MV-4-11 (cell line): ENCODE measurements at places on chromosomes 5 and 9.
A peak's percentile ranks its signal among the peaks of the same experiment; 100 is the strongest.

DNA sequence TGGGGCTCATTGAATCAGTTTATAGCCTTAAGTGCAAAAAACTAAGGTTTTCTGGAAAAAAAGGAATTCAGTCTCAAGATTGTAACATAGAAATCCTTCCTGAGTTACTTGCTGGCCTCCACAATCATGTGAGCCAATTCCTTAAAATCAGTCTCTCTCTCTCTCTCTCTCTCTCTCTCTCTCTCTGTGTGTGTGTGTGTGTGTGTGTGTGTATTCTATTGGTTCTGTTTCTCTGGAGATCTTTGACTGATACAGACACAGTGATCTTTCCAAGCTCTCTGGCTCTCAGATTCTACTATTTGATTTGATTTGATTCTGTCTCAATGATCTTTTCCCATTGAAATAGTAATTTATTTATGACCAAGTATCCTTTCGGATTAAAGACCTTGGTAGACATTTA lies 74.6 kb downstream of the CFAP95 start:
- no peak for DNase-seq

GRCh38 chr5:81774374-81774773 lies 23.5 kb upstream of the SSBP2 start:
- DNase-seq, result no peak

- no peak for DNase-seq
These were observed 811.0 kb downstream of the NR2F1-AS1 start for GRCh38 chr5:92769978-92770377.

DNA sequence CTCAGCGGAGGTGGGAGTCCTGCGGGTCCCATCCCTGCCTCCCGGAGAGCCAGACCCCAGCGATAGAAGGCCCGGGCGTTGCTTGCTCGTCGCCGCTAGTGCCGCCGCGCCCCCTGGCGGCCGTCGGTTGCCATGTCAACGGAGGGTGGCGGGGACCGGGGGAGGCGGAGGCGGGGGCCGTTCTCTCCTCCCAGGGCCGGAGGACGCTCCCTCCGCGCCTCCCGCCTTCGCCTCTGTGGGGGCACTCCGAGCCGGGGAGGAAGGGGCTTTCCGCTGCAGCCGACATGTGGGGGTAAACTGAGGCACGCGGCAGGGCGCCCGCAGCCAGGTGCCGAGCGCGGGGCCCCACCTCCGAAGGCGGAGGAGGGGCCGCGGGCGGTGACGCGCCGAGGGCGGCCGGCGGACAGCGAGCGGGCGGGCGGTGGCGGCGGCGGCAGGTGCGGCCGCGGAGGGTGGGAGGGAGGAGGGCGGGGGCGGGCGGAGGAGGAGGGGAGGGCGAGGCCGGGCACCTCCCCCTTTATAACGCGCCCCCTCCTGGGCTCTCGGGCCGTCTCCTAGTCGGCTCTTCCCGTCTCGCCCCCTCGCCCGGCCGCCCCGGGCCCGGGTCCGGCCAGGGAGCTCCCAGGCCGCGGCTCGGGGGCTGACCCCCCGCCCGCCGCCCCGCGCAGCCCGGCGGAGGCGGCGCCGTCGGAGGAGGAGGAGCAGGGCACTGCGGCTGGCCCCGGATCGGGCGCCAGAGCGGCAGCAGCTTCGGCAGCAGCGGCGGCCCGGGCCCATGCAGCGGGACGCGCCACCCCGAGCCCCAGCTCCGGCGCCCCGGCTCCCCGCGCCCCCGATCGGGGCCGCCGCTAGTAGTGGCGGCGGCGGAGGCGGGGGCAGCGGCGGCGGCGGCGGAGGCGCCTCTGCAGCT lies 556 bp upstream of the CDK9 start:
- DNase-seq, result peak; percentile 63

DNA sequence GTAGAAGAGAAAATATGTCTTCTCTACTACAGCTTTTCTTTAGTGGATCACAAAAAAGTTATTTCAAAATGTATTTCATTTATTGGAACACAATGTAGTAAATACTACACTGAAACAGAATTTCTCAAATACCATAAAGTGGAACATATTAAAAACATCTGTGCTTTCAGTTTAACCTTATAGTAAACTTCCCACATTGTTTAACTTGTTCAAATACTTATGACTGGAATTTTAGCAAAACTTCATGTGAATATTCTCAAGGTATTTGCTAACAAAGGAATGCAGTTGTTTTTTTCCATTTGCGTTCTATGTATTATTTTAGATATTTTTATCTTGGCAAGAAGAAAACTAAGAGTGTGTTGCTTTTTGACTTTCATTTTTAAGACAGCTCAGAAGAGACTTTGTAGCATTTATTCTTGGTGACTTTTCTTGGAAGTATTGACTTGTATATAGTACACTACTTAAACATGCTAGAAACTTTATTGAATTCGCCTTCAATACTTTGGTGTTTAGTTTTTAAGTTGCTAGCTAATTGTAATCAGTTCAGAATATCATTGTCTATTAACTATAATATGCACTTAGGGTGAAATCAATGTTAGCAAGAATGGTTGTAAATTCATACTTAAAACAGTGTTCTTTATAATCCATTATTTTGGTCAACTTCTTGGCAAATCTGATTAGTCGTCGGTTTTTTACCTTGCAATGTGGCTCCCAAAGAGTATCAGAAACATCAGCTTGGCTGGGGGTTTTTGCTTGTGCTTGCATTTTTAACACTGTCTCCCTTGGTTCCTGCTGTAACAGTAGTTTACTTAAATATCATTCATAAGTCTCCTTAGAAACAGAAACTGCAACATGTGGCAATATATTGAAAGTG lies 5.0 kb upstream of the RHOBTB3 start:
- DNase-seq, result peak; percentile 18

- DNase-seq, result no peak
These were observed 393.0 kb downstream of the TMEM167A start for GRCh38 chr5:82684165-82684564.
